Stimulated activated CD8-positive, alpha-beta memory T cell treated with anti-CD3 and anti-CD28 coated beads, Interleukin-2, amount 100 ng/mL, for 1 hour (primary cell): ENCODE measurements at places on chromosomes 13 and 19.

GRCh38 chr19:33383720-33384292 is 10.3 kb downstream of the CEBPG start:
- no peak for DNase-seq

DNA sequence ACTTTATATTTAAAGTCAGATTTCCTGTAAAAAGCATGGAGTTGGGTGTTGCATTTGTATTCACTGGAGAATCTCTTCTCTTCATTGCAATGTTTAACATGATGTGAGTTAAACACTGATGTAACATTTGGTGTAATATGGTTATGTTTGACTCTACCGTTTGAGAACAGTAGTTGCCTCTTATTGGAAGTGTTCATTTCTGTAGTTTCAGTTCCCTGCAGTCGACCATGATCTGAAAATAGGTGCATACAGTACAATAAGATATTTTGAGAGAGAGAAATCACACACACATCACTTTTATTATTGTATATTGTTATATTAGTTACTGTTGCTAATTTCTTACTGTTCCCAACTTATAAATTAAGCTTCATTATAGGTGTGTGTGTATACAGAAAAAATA is 105.2 kb upstream of the SPACA7 start:
- DNase-seq, result no peak

- DNase-seq, result no peak
Observed at GRCh38 chr13:30192320-30193093, 114.8 kb downstream of the KATNAL1 start.

- DNase-seq, result no peak
Observed at GRCh38 chr13:113731192-113732175, 27.5 kb upstream of the TMEM255B start.

DNA sequence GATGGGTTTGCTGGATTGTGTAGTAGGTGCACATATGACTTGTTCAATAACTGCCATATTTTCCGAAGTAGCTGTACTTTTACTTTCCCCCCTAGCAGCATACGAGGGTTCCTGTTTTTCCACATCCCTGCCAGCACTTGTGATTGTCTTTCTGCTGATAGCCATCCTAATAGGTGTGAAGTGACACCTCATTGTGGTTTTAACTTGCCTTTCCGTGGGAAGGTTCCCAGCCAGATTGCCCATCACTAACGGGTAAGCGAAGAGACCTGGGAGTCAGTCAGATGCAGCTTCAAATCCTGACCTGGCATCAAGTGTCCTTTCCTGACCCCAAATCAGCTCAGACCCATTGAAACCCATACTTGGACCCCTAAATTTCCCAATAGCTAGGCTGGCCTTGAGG is 4.5 kb downstream of the CLPTM1 start:
- DNase-seq, result no peak

DNA sequence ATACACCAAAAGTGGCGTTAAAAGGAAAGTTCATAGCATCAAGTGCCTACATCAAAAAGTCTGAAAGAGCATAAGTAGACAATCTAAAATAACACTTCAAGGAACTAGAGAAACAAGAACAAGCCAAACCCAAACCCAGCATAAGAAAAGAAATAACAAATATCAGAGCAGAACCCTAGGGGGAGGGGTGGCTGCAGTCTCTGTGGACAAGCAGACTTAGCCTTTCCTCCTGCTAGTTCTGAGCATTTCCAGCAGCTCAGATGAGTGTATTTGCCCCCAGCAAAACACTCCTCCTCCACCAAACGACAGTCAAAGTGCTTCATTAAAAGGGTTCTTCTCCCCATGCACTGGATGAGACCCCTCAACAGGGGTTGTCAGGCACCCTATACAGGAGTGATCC is 7.1 kb upstream of the ZNF90 start:
- no peak for DNase-seq

- no peak for DNase-seq
Observed at GRCh38 chr19:33187183-33187540, 7.0 kb upstream of the LRP3 start.

- DNase-seq, result no peak
Observed at GRCh38 chr13:99015606-99016490, 38.0 kb upstream of the DOCK9 start.

DNA sequence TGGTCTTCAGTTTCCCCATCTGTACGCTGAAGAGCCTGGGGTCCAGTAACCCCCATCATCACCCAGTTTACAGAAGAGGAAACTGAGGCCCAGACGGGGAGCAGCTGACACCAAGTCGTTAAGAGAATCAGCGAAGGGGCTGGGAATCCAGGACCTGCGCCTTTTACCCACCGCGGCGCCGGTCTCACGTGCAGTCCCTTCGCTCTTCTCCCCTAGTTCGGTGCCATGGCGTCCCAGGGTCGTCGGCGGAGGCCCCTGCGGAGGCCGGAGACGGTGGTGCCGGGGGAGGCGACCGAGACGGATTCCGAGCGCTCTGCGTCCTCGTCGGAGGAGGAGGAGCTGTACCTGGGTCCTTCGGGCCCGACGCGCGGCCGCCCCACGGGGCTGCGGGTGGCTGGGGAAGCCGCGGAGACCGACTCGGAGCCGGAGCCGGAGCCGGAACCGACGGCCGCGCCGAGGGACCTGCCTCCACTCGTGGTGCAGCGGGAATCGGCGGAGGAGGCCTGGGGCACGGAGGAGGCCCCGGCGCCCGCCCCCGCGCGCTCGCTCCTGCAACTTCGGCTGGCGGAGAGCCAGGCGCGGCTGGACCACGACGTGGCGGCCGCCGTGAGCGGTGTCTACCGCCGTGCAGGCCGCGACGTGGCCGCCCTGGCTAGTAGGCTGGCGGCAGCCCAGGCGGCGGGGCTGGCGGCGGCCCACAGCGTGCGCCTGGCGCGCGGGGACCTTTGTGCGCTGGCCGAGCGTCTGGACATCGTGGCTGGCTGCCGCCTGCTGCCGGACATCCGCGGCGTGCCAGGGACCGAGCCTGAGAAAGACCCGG is 698 bp downstream of the BLOC1S3 start:
- no peak for DNase-seq

GRCh38 chr19:1819341-1820255 is 7.5 kb upstream of the ATP8B3 start:
- no peak for DNase-seq

- no peak for DNase-seq
Observed at GRCh38 chr19:406135-406781, 2.7 kb downstream of the C2CD4C start.

DNA sequence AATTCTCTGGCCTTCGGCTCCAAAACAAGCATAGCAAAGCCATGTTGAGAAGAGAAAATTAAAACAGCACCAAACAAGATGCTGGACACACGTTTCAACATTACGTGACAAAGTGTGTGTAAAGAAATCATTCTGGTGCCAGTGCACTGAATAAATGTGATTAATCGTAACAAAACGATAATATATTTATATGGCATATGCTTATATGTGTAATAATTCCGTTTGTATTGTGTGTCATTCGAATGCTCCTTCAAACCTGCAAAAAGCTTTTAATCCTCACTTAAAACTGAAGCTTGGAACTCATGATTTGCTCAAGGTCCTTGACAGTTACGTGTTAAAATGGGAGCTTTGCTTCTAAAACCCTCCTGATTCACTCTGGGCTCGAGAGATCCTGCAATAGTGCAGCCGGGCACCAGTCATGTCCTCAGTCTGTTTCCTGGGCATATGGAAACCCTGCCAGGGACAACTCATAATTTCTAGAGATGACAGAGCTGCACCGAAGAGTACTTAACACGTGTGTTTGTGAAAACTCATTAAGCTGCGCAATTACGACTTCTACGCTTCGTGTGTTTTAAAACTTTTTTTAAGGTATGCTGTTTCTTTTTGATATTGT is 731 bp upstream of the AKAP8L start:
- DNase-seq, result no peak

GRCh38 chr13:63680704-63681103 is 2265.1 kb upstream of the PCDH20 start:
- DNase-seq, result no peak
